Hematopoietic multipotent progenitor cell treated with erythropoietin and hydrocortisone succinate and interleukin-3 and kit ligand, for 17 days (in vitro differentiated cells): ENCODE measurements at places on chromosomes 3 and 15.

- no peak for DNase-seq
Measured at GRCh38 chr15:64105113-64105704, 9.4 kb downstream of the SNX1 start.

DNA sequence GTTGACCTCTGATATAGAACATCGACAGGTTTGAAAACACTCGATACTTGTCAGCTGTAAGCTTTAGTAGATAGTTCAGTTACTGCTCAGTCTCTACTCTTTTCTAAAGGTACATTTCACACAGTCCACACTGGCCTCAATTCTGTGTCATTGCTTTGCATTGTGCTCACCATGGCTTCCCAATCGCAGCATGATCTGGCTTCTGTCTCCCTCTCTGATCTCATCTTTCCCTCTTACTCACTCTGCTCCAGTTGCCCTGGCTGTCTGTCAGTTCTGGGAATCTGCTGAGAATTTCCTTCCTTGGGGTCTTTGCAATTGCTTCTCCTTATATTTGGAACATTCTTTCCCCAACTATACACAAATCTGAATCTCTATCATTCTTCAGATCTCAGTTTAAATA lies 80.6 kb downstream of the GTF2E1 start:
- DNase-seq = no peak

- DNase-seq = no peak
Measured at GRCh38 chr3:99355465-99355864, 282.9 kb upstream of the COL8A1 start.

DNA sequence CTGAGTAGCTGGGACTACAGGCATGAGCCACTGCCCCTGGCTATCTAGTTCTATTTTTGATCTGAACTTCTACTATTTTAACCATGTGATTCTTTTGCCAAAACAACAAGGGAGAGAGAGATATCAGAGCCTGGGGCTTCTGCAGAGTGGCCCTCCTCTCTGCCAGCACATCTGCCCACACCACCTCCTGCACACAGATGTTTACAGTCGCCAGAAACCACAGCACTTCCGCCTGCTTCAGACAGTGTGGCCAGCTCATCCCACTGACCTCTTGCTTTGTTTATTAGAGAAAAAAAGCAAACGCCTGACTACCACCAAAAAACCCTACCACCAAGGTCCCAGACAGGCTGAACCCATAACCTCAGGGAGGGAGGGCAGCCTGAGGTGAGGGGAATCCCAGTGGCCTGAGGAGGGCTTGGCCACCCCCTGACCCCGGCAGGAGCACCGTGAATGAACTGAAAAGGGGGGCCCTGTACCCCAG lies 85.9 kb upstream of the ABHD2 start:
- DNase-seq = no peak

DNA sequence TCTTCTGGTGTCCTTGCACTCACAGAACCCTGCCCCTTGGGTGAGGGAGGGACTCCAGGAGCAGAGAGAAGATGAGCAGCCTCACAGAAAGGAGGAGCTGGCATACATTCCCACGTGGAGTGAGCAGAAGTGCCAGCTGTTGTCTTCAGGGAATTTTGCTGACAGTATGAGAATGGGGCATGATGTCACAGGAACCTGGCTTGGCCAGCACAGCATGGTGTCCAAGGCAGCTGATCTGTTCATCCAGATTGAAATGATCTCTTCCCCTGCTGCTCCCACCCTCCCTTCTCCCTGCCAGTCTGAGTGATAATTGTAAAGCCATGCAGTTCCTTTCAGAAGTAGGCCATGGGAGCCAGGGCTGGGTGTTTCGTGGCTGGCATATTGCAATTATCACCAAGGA lies 53.3 kb downstream of the GJD2 start:
- DNase-seq = no peak

DNA sequence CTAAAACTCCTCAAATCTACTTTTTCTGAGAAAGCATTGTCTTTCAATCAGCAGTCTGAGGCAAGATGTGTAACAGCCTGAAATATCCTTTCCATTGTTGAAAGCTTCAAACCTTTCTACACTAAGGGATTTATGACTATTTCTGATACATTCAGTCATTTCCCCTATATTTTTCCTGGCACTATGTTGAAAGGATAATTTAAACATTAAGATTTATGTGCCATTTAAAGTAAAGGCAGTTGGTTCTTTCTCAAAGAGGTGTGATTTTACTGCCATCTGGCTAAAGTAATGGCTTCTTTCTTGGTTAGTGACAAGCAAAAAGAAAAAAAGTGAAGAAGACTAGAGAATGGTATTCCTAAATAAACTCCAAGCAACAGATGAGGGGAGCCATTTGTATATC lies 249.6 kb upstream of the COL8A1 start:
- no peak for DNase-seq

GRCh38 chr3:65785065-65785645 lies 253.6 kb downstream of the MAGI1 start:
- DNase-seq = peak; percentile 6

- DNase-seq = no peak
Measured at GRCh38 chr15:27254801-27255200, 283.8 kb downstream of the GABRG3 start.

DNA sequence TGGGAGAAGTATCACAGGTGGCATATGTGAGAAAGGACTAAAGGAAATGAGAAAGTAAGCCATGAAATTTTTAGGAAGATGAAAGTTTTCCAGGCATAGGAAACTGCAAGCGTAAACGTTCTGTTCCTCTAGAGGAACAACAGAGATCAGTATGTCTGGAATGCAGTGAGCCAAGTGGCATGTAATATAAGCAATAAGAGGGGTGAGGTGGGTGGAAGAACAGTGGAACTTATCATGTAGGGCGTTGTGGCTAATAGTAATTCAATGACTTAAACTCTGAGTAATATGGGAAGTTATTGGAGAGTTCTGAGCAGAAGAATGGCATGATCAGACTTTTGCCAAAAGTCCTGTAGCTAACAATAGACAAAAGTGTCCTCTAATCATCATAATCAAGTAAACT lies 902.9 kb downstream of the EPHA3 start:
- no peak for DNase-seq

GRCh38 chr15:61196711-61197586 lies 32.2 kb downstream of the RORA start:
- DNase-seq = no peak

- DNase-seq = no peak
Measured at GRCh38 chr15:62164014-62164395, 1.1 kb downstream of the C2CD4B start.

GRCh38 chr3:25855266-25855784 lies 65.4 kb downstream of the OXSM start:
- DNase-seq = no peak

- DNase-seq = no peak
Measured at GRCh38 chr3:71195492-71195891, 388.0 kb downstream of the FOXP1 start.

DNA sequence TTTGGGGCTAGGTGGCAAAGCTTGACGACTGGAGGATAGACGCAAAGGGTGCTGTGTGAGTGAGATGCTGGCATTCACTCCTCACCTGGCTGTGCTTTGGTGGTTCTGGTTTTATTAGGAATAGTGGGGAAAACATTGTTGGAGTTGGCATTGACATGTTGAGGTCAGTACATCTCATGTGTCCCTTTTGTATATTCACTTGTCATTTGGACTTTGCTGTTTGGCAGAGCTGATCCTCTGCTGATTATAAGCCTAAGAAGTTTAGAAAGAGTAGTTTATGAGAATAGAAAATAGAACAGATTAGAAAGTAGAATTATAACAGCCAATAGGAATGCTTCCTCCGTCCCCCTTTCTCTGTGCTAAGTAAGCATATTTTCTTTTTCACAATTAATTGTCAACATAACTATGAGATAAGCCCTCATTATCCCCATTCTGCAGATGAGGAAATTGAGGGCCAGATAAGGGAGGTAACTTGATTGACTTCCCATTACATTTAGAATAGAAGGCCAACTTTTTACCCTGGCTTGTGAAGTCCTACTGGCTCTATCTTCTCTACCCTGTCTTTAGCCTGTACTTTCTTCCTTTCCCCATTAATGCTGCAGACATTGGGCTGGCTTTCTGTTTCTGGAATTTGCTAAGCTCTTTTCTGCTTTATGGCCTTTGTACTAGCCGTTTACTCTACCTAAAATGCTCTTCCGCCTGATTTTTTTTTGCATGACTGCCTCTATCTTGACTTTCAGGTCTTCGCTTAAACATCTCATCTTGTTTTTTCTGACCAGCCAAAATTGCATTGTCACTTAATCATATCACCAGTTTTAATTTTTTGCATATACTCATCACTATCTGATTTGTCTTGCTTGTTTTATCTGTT lies 12.8 kb downstream of the ITPR1 start:
- DNase-seq = peak; percentile 14

GRCh38 chr3:49601358-49602048 lies 47.2 kb downstream of the BSN start:
- DNase-seq = no peak

DNA sequence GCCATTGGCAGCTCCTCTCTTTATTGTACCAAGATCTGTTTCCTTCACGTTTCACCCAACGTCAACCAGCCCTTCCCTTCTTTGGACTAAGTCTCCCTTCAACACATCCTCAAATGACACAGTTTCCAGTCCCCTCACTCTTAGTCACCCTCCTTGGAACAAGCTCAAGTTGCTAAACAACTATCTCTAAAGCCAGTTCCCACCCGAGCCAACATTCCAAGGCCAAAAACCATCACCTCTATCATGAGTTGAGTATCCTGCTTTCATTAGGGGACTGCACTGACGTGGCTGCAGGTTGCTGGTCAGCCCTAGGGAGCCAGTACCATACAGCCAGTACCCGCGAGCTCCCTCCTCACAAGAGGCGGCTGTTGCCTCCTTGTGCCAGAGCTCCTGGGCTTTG lies 73.8 kb downstream of the LIPC start:
- DNase-seq = no peak

- DNase-seq = no peak
Measured at GRCh38 chr3:134665243-134665642, 14.4 kb upstream of the KY start.

GRCh38 chr3:61875046-61875844 lies 313.9 kb downstream of the PTPRG start:
- no peak for DNase-seq

DNA sequence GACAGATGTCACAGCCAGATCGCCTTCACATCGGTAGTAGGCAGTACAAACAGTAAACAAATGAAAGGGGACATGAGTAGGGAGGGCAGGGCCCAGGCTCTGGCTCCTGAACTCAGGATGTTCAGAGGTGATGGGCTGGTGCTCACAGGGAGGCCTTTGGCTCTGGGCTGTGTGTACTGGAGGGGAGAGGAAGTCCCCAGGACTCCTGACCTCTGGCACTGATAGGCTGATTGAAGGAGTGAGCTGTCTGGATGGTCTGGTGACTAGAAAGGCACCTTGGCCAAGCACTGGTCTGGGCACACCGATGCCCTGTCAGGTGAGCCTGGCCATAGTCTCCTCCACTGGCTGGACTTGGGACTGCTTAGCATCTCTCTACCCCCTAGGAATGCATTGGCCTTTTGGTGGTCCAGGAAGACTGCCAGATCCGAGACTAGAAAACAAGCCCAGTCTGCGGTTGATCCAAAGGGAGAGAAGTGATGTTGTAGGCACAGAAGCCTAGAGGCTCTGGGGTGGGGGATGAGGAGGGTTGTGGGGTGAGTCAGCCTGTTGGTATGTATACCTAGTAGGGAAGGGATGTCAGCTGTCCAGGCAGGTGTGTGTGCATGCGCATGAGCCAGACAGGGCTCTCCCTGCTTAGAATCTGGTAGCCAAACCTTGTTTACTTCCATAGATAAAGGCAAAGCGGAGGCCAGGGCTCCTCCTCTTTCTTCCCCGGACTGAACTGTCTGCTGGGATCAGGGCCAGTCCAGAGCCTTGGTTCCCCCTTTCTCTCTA lies 1.9 kb downstream of the SPINT1 start:
- no peak for DNase-seq

GRCh38 chr15:37181339-37181738 lies 81.0 kb upstream of the MEIS2 start:
- DNase-seq = no peak

DNA sequence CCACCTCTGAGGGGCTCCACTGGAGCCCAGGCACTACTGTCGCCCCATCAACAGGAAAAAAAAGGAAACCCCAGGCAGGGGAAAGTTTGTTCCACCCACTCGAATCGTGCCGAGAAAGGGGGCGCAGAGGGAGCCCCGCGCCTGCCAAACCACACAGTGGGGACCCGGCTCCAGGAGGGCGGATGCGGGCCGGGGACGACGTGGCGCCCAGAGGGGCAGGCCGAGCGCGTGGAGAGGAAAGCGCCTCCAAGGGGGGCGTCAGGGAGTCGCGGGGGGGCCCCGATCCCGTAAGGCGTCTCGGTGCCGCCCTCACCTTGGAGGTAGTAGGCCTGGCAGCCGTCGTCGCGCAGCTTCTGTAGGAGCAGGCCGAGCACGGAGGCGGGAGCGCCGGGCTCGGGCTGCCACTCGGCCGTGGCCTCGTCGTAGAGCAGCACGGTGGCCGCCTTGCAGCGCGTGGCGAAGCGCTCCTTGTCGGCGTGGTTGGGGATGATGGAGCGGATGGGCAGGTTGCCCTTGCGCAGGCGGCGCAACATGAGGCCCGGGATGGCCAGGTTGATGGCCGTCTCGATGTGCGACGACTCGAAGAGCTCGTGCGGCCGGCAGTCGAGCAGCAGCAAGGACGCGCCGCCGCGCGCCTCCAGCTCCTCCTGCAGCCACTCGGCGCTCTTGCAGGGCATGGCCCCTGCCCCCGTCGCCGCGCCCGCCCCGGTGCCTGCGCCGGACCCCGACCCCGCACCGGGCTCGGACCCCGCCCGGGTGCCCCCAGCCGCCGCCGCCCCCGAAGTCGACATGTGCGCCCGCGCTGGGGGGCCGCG lies 627 bp downstream of the DUSP7 start:
- peak; percentile 10 for DNase-seq
